Activated CD8-positive, alpha-beta memory T cell treated with anti-CD3 and anti-CD28 coated beads for 1 hour (primary cell): ENCODE measurements at places on chromosomes 16 and 17.

DNA sequence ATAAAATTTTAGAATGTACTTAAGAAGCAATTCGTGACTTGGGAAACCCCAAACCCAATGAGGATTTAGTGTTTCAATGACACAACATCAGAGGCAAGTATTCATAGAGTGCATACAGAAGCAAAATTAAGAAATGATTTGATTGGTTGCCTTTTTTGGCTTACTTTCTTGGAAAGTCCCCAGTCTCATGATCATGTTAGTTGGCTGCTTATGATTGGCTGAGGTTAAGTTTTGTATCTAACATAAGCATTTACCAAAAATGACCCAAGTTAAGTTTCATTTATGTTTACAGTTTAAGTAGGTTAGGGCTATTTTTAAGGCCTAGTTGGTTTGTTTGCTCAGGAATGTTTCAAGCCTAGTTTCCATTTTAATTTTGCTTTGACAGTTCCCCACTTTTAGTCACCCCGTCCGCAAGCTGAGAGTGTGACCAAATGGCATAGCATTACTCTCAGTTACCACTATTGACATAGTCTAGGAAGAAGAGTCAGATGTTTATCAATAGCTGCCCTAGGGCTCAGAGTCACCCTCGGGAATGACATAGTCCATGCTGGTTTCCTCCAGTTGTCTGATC is 36.2 kb downstream of the DGKE start:
- no peak for DNase-seq

GRCh38 chr16:53984936-53985335 is 281.0 kb downstream of the FTO start:
- no peak for DNase-seq

GRCh38 chr16:68230956-68231355 is 5.0 kb downstream of the ESRP2 start:
- no peak for DNase-seq

- DNase-seq, result no peak
These were observed 56.2 kb downstream of the TK2 start for GRCh38 chr16:66493490-66494401.

DNA sequence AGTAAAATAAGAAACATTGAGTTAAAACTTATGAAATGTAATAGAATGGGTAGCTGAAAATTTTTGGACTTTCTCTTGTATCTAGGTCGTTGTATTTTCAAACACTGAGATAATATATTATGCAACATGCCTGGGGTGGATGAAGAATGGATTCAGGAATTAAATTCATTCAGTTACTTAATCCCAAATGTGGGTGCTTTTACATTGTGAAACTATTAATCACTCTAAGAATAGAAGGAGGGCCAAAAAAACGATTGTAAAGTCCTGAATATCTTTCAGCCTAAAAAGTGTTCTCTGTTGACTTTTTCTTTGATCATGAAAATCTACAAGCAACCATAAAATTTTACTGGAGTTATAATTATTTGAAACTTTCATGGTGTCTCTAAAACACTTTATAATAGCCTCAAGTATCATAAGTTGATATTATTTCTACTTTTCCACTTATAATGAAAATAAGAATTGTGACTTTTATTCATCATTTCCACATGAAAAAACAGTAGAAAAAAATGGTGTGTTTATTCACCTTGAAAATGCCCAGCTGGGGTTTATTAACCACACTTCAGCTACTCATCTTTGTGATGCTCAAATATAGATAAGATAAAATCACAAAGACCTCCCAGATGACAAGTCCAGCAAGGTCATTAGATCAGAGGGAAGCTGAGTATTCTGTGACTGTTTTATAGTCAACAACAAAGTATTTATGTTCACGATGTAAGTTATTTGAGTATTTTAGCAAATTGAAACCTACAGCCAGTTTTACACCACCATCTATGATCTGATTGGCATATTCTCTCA is 619.9 kb upstream of the SOX9 start:
- DNase-seq, result no peak

GRCh38 chr17:55763856-55764255 is 13.0 kb downstream of the PCTP start:
- DNase-seq, result no peak

- DNase-seq, result no peak
These were observed 6.7 kb downstream of the RUNDC3A start for GRCh38 chr17:44314869-44315661.

DNA sequence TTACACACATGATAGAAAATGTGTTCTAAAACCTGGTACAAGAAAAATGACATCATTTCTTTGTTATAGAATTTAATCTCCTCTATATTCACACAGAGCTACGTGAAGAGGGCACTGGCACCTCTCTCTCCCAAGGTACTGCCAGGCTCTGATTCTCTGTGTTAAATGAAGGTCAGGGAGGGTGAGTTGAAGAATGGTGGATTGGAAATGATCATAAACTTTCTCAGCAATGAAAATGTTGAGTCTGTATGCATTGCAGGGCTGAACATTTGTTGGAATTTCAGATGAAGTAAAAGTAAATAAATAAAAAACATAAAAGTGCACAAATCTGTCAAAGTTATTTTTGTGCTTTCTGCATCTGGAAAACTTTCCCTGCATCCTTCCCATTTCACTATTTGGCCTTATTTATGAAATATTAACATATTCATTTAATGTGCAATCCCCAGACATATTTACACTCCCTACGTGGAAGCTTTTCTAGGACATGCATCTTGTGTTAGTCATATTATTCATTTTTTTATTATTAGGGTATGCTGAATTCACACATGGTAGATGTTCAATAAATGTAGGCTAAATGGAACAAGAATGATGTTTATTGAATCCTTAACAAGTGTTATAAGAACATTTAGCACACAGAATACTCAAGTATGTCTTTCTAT is 810.3 kb upstream of the CDH8 start:
- DNase-seq, result no peak

- no peak for DNase-seq
These were observed 68.3 kb downstream of the MAF start for GRCh38 chr16:79532273-79532672.

- no peak for DNase-seq
These were observed 368.2 kb downstream of the SLC39A11 start for GRCh38 chr17:72724267-72724666.

DNA sequence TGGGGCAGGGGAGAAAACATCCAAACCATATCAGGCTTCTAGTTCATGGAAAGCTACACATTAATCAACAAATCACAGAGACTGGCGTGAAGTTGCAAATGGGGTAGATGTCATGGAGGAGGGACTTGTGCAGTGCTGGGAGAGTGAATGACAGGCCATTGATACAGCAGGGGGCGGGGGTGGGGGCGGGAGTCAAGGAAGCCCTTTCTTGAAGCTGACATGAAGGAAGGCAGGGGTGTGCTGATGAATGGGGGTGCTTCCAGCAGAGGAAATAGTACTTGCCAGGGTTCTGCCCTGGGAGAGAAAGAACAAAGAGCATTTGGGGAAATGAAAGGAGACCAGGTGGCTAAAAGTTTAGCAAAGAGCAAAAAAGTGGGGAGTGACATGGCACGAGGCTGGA is 269.9 kb downstream of the SHISA9 start:
- DNase-seq, result no peak

- no peak for DNase-seq
These were observed 5.0 kb downstream of the ZNF689 start for GRCh38 chr16:30605158-30605557.

- no peak for DNase-seq
These were observed 18.3 kb downstream of the BCAS3 start for GRCh38 chr17:60695960-60696359.

GRCh38 chr16:69781118-69781517 is 19.0 kb downstream of the WWP2 start:
- DNase-seq, result no peak

DNA sequence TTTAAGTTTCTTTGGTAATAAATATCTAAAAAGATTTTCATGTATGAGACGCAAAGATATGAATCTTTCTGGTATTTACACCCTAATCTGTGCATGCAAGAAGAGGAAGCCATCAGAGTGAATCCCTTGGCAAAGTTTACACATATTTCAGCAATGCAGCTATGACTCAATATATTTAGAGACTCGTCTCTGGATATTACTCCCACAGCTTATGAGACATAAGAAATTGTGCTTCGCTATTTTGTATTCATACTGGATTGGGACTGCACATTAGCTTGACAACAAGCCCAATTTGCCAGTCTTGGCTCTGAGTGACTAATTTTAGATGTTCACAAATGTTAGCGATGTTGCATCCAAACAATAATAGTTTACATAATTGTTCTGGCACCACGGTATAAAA is 532.0 kb downstream of the CDH11 start:
- DNase-seq, result no peak

DNA sequence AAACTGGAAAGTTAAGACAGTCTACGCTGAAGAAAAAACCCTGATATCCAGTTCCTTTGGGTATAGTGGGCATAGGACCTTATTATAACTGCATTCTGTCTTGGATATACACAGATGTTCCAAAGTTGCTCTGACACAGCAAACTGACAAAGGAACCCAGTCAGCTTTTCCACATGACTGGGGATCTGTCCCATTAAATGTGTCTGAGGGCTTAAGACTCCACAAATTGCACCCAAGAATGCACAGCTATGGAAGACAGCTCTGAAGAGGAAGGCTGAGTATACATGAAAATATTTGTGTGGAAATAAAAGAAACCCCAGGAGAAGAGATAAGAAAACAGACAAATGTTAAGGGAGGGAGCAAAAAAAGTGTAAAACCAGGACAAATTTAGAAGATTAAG is 114.1 kb downstream of the SPAG9 start:
- no peak for DNase-seq

GRCh38 chr16:28313587-28313986 is 21.3 kb downstream of the SBK1 start:
- DNase-seq, result no peak

DNA sequence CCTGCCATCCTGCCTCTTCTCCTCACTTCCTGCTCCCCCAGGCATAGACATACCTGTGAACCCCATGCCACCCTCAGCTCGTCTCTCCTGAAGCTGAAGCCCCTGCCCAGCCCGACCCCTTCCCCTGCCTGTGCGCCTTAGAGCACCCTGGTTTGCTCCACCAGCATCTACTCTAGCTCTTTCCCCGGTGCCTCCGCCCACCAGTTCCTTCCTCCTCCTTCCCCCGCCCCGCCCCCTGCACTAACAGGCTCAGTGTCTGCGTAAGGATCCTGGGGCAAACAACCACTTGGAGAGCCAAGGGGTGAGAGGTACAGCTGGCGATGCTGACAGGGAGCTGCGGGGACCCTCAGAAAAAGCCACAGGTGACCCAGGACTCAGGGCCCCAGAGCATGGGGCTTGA is 1.9 kb downstream of the GPR142 start:
- peak; percentile 54 for DNase-seq

DNA sequence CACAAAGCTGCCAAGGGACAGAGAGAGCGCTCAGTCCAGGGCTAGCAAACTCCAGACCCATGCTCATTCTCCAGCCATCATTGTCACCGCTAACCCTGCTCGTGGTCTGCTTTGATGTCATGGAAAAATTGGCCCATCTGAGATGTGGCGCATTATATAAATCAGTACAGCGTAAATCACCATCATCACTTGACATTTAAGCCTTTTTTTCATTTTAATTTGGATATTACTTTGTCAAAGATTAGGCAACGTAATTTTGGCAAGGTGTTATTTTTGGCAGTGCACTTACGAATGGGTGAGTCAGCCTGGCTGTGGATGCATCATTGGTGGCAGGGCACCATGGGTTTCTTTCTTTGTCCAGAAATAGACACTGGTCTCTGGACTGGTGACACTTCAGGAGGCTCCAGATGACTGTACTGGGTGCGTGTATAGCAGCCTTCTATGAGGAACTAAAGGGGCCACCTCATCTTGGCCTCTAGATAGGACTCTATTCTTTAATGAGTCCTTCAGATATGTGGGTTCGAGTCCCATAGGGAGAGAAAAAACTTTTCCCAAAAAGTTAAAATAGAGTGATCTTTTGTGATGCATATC is 166.3 kb downstream of the MSI2 start:
- DNase-seq, result no peak

- no peak for DNase-seq
These were observed 25.8 kb upstream of the SKAP1 start for GRCh38 chr17:48455791-48456190.

DNA sequence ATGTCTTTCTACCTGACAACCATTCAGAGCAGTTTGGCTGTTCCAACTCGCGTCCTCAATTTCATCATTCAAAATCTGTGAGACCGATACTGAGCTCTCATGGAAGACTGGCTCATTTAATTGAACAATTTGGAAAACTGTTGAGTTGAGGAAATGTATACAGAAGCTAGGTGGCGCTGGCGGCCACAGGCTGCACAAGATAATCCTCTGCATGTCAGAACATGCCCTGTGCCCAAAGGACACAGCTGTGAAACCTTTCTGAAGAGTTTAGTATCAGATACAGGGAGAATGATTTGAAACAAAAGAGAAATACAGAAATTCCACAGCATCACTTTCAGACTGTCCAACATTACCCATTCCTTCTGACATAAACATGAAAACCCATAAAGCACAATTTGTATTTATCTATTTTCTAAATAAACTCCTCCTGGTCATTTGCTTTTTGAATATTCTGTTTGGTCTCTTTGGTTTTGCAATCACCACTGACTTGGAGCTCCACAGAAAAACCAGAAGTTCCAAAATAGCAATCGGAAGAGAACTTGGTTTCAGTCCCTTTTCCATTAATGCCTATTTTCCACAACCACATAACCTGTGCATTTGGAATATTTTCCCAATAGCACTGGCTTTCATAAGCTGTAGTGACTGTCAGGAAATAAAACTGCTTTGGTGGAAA is 192.8 kb downstream of the MAP2K6 start:
- DNase-seq, result peak; percentile 0

DNA sequence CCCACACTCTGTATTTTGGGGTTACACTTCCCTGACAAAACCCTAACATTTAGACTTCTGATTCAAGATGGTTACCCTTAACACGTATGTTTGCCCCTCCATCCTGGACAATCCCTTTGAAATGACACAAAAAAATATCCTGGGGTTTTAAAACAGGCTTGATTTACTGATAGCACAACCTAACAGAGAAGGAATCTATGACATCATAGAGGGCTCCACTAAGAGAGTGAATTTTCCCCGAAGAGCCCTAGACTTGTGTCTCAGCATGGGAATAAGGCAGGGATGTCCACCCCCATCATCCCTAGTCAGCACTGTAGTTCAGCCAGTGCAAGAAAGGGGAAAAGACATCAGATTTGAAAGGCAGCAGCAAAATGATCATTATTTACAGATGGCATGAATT is 15.8 kb upstream of the SRCIN1 start:
- no peak for DNase-seq

DNA sequence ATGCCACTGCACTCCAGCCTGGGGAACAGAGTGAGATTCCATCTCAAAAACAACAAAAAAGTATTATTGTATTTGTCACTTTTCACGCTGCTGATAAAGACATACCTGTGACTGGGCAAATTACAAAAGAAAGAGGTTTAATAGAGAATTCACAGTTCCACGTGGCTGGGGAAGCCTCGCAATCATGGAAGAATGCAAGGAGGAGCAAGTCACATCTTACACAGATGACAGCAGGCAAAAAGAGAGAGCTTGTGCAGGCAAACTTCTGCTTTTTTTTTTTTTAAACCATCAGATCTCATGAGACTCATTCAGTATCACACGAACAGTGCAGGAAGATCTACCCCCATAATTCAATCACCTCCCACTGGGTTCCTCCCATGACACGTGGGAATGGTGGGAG is 41.5 kb upstream of the ETV4 start:
- DNase-seq, result no peak

GRCh38 chr16:78996790-78997189 is 603.7 kb downstream of the MAF start:
- no peak for DNase-seq
